ENCODE measurements at places on chromosomes 7 and 10. TPM values are rescaled to one million over a fixed set of nuclear protein-coding genes. Genes with fewer than 3 reads are reported as not detected.

FAM221A gene
- total RNA-seq = 16.6 TPM

CRYGN gene
- total RNA-seq = 1.2 TPM

DNA sequence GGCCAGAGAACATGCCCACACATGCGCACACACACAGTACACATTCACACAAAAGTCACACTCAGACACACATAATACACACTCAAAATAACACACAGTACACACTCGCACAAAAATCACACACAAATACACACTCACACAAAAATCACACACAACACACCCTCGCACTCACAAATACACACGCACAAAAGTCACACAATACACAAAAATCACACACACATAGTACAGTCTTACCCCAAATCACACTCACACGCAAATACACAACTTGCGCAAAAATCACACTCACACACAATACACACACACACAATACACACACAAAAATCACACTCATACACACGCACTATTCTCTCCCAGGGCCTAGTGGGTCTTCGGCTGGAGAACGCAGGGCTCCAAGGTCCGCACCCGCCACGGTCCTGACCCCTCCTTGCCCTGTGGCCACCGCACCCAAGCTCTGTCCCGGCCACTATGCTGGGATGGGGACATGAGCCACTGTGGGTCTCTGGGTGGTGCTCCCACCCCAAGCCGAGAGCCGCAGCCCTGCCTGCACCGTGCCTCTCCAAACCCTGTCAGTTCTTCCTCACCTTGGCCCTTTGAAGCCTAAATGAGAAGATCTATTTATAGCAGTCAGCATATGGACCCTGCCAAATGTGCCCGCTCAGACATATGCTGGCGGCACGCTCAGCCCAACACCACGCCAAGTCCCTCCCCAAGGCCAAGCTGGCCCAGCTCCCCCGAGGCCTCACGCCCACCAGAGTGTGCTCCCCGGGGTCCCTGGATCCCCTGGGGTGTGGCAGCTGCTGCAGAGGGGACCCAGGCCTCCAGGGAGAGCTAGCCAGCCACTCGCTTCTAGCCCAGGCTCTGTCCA is 55.9 kb downstream of the ELFN1 start:
- no peak for DNase-seq

GRCh38 chr7:150716368-150716767 is at the start of gene GIMAP1:
Gene GIMAP1 (plus strand): TSS chr7:150716613. CDS start chr7:150719048, 2,435 bp downstream.
- no peak for DNase-seq

DNA sequence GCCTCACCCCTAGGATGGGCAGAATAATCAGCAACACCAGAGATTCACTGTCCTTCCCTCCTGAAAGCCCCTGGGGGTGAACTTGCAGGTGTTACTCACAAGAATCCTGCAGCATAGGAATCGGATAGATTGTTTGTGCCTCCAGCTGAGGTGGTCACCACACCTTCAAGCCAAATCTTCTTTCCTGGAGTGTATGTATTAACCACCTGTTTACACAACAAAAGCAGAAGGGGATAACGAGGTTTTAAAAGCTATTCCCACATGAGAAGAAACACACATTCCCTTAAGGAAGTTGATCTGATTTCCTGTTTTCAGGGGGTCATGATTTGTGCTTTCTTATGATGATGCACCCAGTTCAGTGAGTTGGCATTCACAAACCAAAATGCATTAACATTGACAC is 173.8 kb upstream of the HPS1 start:
- DNase-seq = no peak

Data from A172 (cell line).